ENCODE measurements at places on chromosomes 7 and 10.

DNA sequence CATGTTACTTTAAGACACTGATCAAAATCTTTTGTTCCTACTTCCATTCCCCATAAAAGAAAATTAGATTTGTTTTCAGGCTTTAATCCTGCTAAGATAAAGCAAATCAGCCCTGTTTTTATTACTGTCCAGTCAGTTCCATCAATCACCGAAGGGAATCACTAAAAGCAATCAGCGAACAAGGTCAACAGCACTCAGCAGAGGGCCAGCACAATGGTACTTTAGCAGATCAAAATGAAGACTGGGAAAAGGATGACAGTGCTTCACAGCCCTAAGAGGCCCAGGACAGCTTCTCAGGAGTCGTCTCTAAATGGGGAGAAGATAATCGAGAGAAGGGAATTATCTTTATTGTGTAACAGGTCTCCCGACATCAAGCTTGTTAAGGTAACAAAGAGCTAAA is 32.7 kb downstream of the SEM1 start:
- no peaks in the 10 kb centered on the region for H3K27me3 ChIP-seq
- DNase-seq, result no peak
- H3K27ac ChIP-seq, result no peak overlapping the region

DNA sequence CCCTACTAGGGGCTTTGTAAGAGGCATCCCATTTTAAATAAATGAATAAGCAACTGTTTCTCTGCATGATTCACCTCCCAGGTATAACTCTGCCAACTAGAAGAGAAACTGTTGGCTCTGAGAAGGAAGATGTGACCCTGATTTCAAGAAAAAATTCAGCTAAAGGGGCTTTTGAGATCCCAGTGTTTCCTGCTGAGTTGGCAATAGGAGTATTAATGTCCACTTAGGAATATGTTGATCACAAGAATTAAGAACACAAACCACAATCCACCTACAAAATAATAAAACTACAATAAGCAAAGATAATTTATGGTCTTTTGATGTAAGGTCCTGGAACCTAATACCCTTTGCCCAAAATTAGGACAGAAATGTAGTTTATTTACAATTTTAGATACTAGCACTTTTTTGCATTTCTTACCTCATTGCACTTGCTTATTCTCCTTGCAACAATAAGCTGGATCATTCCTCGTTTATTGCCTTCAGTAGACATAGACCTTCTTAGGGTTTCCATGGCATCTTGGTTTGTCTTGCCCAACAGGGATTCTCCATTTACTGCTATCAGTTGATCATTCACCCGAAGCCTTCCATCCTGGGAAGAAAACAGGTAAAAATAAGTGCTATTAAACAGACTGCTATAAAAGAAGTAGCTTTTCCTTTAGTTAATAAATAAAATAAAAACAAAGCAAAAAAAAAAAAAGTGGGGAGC is 456.2 kb downstream of the PARD3 start:
- H3K36me3 ChIP-seq, result peaks cover 32% of the 10 kb centered on the region
- DNase-seq, result no peak
- no peaks in the 10 kb centered on the region for H3K27me3 ChIP-seq
- no peak overlapping the region for H3K27ac ChIP-seq

- H3K27ac ChIP-seq, result no peak overlapping the region
- no peak overlapping the region for H3K4me3 ChIP-seq
- no peaks in the 10 kb centered on the region for H3K36me3 ChIP-seq
- H3K4me1 ChIP-seq, result peaks cover 4% of the 10 kb centered on the region
- peaks cover 3% of the 10 kb centered on the region for H3K27me3 ChIP-seq
Measured at GRCh38 chr7:85711894-85712293, 525.0 kb upstream of the SEMA3D start.

DNA sequence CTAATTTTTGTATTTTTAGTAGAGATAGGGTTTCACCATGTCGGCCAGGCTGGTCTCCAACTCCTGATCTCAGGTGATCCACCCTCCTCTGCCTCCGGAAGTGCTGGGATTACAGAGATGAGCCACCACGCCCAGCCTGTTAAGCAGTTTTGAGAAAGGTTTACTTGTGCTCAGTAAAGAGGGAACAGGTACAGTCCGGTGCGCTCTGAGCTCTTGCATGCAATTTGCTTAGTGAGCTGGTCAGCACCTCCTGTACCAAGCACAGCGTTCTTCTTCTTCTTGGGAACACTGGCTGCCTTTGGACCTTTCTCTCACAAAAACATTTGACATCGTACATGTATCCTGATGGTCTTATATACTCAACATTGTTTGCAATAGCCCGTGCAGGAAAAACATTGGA is 118.3 kb downstream of the AKR1D1 start:
- H3K27ac ChIP-seq, result no peak overlapping the region
- H3K4me3 ChIP-seq, result no peak overlapping the region
- H3K4me1 ChIP-seq, result peaks cover 11% of the 10 kb centered on the region
- no peak for DNase-seq
